Upper lobe of right lung (tissue), 1 donor: ENCODE measurements at places on chromosomes 3 and 15.

GRCh38 chr3:13165576-13165975 is 92.3 kb upstream of the IQSEC1 start:
- DNase-seq, result no peak

GRCh38 chr3:54630101-54630623 is 297.7 kb downstream of the LRTM1 start:
- DNase-seq, result no peak

DNA sequence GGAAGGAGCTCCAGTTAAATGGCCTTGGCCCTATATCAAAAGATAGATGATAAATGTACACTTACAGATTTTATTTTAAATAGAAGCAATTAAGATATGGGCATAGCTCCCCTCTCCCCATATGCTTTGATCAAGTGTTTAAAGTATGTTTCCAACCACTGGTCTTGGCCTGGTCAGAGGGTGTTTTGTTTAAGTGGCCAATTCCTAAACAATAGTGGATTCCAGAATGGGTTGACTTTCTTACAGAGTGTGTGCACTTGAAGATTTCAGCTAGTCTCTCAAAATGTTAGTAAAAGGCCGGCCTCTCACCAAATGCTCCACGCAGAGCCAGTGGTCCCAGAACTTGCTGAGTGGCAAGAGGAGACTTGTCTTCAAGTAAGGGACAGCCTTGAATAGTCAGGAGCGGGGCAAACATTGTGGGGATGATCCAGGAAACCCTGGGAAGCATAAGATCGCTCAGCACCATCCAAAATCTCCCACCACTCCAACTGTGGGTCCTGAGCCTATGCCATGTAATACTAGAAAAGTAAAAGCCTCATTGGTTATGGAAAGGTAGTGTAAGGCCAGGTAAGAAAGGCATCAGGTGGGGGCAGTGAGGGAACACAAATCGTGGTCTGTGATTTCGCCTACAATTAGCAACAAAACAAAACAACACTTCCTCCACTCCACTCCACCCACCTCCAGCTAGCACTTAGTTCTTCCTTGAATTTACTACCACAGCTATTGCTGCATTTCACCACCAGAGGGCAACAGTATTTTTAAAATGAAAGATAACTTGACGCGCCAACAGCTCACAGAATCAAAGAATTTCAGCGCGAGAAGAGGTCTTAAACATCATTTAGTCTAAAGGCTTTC is 4.8 kb downstream of the RARRES1 start:
- no peak for DNase-seq

DNA sequence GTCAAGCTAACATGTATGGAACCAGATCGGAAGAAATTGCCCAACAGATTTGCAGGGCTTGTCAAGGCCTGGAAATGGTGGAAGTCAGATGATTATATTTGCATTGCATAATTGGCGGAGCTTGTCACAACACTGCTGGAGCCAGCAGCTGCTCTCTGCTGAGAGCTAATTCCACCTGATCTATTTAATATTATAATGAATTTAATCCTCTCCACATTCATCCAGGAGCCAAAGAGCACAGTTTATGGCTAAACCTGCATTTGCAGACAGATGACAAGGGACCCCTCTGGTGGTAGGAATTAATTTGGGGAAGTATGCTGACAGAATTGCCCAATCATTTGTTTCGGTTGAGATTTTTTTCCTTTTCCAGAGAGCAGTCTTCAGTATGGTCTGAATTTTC is 730.2 kb downstream of the TUSC7 start:
- DNase-seq, result no peak

DNA sequence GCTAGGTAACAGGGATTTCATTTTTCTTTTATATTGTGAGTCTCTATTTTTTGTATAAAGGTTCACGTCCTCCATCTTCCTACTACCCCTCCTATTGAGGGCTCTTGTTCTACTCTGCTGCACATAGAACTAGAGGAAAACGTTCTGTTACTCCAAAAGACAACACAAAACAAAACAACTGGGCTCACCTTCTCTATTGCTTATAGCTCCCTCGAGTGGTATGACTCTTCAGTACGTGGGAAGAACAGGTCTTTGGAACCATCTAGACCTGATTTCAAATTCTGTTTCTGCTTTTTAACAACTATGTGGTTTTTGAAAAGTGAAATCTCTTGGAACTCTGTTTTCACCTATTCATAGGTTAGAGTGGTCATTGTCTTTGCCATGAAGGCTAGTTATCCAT is 515.3 kb downstream of the SOX2 start:
- DNase-seq, result no peak

DNA sequence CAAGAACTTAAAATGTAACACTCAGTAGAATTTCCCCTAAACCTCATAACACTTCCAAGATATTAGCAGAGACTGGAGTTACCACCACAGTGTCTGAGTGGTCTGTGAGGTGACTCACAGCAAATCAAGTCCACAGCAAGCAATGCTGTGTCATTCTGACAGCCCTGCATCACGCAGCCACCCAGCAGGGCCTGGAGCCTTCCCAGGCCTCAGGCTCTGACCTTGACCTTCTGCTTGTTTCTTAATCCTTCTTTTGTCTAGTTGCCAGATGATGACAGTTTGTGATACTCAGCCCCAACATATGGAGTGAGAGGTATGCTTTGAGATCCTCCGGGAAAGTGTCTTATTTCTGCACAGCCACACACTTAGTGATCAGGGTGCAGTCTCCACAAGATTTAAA is 82.5 kb downstream of the TOP2B start:
- no peak for DNase-seq
